ENCODE measurements at places on chromosomes 16 and 17. TPM values are rescaled to one million over a fixed set of nuclear protein-coding genes. Genes with fewer than 3 reads are reported as not detected.
A peak's percentile ranks its signal among the peaks of the same experiment; 100 is the strongest.

The CDRT15L2 gene
- total RNA-seq = not detected

The ITGAX gene
- 1.4 TPM for total RNA-seq

The OTOP2 gene
- not detected for total RNA-seq

The TMEM88 gene
- total RNA-seq = 8.4 TPM

The SMPD3 gene
- total RNA-seq = 0.93 TPM

The FOXF1 gene
- 0.15 TPM for total RNA-seq

The CCL7 gene
- not detected for total RNA-seq

The CD300H gene
- total RNA-seq = not detected

The DNASE1L2 gene
- 0.75 TPM for total RNA-seq

DNA sequence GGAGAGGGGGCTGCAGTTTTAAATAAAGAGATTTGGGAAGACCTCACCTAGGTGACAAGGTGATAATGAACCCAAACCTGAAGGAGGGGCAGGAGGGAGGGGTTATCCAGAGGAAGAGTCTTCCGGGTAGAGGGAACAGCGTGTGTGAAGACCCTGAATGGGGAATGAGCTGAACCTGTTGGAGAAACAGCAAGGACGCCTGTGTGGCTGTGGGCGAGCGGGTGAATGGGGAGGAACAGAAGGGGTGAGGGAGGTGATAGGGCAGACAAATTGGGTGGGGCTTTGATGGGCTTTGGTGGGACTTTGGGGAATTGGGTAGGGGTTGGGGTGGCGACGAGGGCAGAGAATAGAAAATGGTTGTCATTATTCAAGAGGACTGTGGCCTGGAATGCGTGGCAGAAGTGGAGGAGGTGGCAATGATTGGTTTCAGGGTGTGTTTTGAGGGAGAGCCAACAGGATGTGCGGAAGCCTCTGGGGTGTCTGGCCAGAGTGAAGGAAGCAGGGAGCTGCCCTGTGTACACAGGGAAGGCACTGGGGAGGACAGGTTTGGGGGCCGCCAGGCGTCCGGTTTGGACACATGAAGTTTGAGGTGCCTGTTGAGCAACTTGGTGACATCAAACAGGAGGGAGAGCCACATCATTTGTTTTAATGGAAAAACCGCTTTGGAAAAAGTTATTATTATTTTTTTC is 48.7 kb downstream of the NKD1 start:
- H3K36me3 ChIP-seq = peaks cover 2% of the 10 kb centered on the region
- no peak for DNase-seq
- H3K27ac ChIP-seq = no peak overlapping the region
- no peak overlapping the region for H3K4me3 ChIP-seq
- H3K4me1 ChIP-seq = peaks cover 14% of the 10 kb centered on the region

DNA sequence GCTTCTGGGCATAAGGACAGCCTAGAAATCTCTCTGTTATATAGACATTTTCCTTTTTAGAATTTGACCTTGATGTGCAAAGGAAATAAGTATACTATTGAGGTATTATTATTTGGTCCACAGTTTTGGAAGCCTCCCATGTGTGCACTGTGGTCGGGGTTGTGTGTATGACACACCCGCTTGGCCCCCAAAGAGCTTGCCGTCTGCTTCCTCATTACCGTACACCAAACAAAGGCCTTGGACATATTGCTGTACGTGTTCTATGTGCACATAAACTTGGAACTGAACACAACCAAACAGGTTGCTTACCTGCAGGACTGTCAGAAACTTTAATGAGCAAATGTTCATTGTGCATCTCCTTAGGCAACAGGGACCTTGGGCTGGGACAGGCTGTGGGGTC is 38.2 kb downstream of the METRNL start:
- H3K36me3 ChIP-seq = no peaks in the 10 kb centered on the region
- H3K27ac ChIP-seq = no peak overlapping the region
- peaks cover 7% of the 10 kb centered on the region for H3K4me1 ChIP-seq
- H3K4me3 ChIP-seq = no peak overlapping the region

DNA sequence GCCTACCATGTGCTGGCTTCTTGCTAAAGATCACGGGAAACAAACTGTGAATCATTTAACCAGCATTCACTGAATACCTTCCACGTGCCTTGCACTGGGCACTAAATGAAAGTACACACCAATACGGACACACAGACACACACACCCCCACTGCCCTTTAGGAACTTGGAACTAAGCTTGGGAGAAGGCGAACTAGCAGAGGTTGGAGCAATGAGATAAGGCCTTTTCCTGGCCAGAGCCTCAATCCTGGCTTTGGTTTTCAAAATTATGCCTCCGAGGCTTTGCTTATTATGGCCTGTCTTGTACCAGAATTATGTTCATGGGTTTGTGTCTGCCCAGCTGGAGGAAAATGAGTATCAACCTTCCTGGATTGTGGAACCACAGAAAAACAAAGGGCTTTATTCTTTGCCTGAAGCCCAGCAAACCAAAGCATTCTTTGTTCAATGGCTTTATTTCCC is 32.3 kb downstream of the CPPED1 start:
- no peaks in the 10 kb centered on the region for H3K27me3 ChIP-seq
- no peaks in the 10 kb centered on the region for H3K36me3 ChIP-seq
- no peak for DNase-seq

GRCh38 chr16:10300905-10301304 is 85.0 kb upstream of the ATF7IP2 start:
- no peaks in the 10 kb centered on the region for H3K36me3 ChIP-seq
- no peak overlapping the region for H3K4me3 ChIP-seq
- H3K27ac ChIP-seq = no peak overlapping the region
- H3K4me1 ChIP-seq = no peaks in the 10 kb centered on the region
- H3K27me3 ChIP-seq = no peaks in the 10 kb centered on the region

DNA sequence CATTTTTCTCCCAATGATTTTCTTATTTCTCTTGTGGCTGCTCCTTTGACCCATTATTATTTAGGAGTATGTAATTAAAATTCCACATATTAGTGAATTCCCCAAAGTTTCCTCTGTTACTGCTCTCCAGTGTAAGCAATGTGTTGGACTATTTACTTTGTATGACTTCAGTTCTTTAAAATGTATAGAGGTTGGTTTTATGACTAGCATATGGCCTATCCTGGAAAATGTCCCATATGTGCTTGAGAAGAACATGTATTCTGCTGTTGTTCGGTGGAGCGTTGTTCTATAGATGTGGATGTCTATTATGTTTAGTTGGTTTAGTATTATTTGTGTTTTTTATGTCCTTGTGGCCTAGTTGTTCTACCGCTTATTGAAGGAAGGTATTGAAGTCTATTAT is 6.0 kb upstream of the NT5M start:
- H3K4me1 ChIP-seq = peaks cover 10% of the 10 kb centered on the region
- H3K4me3 ChIP-seq = no peak overlapping the region
- H3K36me3 ChIP-seq = no peaks in the 10 kb centered on the region

DNA sequence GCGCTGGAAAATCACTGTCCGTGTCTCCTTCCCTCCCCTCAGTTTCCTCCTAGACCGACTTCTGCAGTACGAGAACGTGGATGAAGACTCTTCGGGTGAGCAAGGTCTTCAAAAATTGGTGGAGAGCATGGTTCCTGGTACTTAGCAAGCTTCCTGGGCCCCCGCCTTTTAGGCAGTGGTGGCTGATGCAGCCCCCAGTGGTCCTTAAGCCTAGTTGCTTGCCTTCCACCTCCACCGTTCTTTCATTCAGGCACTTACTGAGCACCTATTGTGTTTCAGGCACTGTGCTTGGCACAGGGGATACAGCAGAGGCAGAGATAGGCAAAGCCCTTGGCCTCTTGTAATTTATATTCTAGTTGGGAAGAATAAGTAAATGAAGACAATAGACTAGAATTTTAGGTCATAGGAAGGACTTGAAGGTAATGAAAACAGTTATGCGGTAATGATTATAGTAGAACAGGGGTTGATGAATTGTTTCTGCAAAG is 767 bp downstream of the INO80E start:
- H3K36me3 ChIP-seq = peaks cover 14% of the 10 kb centered on the region
- peak overlapping the region; percentile 99 for H3K4me3 ChIP-seq
- DNase-seq = no peak
- no peak overlapping the region for H3K27ac ChIP-seq
- peaks cover 11% of the 10 kb centered on the region for H3K4me1 ChIP-seq

- H3K27ac ChIP-seq = no peak overlapping the region
- no peaks in the 10 kb centered on the region for H3K4me1 ChIP-seq
- DNase-seq = no peak
- H3K36me3 ChIP-seq = no peaks in the 10 kb centered on the region
- H3K4me3 ChIP-seq = no peak overlapping the region
Measured at GRCh38 chr16:77885571-77886295, 97.4 kb downstream of the VAT1L start.

DNA sequence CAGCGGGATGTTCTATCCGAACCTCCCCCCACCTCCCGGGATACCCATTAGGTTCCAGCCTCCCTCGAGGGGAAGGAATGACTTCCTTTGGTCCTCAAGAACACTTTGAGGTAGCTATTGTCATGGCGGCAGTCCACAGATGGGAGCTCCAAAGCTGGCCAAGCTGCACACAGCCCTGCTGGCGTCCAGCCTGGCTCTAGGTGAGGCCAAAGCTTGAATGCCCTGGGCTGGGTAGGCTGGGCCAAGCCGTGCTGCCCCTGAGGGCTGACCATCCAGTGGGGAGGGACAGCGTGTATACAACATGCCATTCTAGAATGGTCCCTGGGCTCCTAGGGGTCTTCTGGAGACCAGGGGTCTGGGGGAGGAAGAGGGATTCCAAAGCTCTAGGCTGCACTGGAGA is 43.5 kb downstream of the PEMT start:
- DNase-seq = no peak
- H3K4me1 ChIP-seq = no peaks in the 10 kb centered on the region
- H3K27me3 ChIP-seq = no peaks in the 10 kb centered on the region
- H3K4me3 ChIP-seq = no peak overlapping the region
- H3K27ac ChIP-seq = no peak overlapping the region

GRCh38 chr16:82331974-82332750 is 162.1 kb upstream of the MPHOSPH6 start:
- H3K4me3 ChIP-seq = no peak overlapping the region
- H3K36me3 ChIP-seq = no peaks in the 10 kb centered on the region
- no peak overlapping the region for H3K27ac ChIP-seq
- no peaks in the 10 kb centered on the region for H3K4me1 ChIP-seq
- DNase-seq = no peak

GRCh38 chr16:80015566-80015965 is 415.0 kb upstream of the MAF start:
- H3K4me1 ChIP-seq = no peaks in the 10 kb centered on the region
- no peaks in the 10 kb centered on the region for H3K27me3 ChIP-seq
- no peak overlapping the region for H3K27ac ChIP-seq

DNA sequence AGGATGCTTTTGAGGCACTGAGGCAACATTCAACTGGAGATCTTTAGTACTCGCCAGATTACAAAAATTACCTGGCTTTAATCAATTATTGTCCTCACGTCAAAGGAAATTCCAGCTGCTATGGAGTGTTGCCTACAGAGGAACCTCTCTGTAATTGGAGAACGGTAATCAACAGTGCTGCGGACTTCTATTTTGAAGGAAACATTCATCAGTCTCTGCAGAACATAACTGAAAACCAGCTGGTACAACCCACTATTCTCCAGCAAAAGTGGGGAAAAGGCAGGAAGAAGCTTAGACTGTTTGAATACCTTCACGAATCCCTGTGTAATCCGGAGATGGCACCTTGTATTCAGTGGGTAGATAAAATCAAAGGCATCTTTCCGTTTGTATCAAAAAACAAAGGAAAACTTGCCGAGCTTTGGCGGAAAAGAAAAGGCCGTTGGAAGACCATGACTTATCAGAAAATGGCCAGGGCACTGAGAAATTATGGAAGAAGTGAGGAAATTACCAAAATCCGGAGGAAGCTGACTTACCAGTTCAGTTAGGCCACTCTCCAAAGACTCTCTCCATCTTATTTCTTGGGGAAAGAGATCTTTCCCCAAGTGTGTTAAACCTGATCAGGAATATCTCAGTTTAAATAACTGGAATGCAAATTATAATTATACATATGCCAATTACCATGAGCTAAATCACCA is 3.0 kb downstream of the SLC35G3 start:
- peaks cover 29% of the 10 kb centered on the region for H3K4me1 ChIP-seq
- no peaks in the 10 kb centered on the region for H3K36me3 ChIP-seq

DNA sequence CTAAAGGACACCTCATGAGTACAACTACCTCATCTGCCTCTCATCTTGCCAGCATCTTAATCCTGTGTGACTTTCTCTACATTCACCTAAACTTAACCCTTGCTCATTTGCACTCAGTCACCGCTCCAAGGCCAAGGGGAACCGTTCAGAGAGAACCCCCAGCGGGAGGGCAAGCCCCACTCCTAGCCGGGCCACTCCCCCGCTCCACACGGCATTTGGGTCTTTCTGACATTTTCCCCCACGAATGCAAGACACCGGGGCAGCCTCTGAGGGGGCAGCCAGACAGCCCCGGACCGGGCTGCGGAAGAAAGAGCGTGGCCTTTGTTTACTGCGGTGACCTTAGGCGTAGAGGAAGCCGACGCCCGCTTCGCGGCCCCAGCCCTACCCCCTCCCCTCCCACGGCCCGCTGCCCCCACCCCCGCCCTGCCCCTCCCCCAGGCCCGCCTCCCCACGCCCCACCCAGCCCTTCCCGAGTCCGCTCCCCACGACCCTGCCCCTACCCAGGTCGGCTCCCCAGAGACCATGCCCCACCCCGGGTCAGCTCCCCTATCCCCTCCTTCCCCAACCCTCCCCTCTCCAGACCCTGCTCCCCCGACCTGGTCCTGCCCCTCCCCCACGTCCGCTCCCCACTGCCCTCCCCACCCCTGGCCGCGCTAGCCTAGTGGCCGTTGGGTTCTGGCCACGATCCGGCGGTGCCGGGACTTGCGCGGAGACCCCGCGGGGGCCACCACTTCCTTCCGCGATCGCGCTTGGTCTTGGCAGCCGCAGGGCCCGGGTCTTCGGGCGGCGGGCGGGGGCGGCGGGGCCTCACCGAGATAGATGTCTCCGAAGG is 789 bp downstream of the CSNK1D start:
- peaks cover 11% of the 10 kb centered on the region for H3K27me3 ChIP-seq
- peak overlapping the region; percentile 65 for H3K4me3 ChIP-seq
- peak; percentile 46 for DNase-seq
- peaks cover 60% of the 10 kb centered on the region for H3K4me1 ChIP-seq
- peaks cover 4% of the 10 kb centered on the region for H3K36me3 ChIP-seq
- peak overlapping the region; percentile 75 for H3K27ac ChIP-seq

DNA sequence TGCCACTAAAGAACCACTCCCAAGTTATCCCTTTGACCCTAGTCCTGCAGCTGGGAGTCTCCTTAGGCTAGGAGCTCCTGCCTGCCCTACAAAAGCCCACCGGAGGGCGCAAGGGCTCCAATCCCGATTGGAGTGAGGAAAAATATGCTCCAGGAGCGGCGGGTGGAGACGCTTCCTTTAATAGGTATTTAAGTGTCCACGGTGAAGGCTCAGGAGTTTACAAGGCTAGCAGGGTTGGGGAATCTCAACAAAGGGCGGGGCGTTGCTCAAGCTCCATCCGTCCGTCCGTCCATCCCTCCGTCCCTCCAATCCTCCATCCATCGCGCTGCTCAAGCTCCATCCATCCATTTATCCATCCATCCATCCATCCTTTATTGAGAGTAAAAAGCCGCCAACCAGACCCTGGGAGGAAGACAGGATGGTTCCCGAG is 556 bp upstream of the SPNS1 start:
- peaks cover 20% of the 10 kb centered on the region for H3K36me3 ChIP-seq
- H3K4me3 ChIP-seq = peak overlapping the region; percentile 82
- H3K27me3 ChIP-seq = no peaks in the 10 kb centered on the region
